ENCODE measurements at places on chromosomes 13 and 19.

DNA sequence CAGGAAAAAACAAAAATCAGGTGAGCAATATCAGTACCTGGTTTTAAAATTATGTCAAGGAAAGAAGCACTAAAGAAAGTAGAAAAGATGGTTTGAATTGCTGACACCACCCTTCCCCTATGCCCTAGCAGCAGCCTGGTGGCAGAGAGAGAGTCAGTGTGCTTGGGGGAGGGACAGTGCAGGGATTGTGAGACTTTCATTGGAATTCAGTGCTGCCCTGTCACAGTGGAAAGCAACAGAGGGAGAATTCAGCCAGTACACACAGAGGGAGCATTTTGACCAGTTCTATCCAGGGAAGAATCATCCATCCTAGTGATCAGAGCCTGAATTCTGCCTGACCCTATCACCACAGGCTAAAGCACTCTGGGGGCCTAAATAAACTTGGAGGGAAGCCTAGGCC, 222.4 kb upstream of the PCDH17 start:
- no peak for DNase-seq

GRCh38 chr19:55441692-55442321, 1.3 kb downstream of the SHISA7 start:
- DNase-seq: no peak

DNA sequence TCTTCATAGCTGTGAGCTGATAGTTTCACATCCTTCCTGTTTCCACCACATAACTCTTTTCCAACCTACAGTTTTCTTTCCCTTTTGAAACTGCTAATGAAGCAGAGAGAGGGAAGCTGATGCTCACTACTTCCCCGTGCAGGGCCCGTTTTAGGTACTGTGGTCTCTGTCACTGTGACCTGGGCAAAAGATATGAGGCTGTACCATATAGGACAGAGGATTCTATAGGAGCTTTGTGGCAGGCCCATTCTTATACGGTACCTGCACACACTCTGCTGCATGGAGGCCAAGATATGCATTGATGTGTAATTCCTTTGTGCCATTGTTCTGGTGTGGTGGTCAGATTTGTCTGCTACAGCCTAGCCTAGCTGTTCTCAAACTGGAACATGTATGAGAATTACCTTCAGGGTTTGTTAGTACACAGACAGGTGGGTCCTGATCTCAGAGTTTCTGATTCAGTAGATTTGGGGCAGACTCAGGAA, 577.3 kb downstream of the LMO7 start:
- DNase-seq: no peak

DNA sequence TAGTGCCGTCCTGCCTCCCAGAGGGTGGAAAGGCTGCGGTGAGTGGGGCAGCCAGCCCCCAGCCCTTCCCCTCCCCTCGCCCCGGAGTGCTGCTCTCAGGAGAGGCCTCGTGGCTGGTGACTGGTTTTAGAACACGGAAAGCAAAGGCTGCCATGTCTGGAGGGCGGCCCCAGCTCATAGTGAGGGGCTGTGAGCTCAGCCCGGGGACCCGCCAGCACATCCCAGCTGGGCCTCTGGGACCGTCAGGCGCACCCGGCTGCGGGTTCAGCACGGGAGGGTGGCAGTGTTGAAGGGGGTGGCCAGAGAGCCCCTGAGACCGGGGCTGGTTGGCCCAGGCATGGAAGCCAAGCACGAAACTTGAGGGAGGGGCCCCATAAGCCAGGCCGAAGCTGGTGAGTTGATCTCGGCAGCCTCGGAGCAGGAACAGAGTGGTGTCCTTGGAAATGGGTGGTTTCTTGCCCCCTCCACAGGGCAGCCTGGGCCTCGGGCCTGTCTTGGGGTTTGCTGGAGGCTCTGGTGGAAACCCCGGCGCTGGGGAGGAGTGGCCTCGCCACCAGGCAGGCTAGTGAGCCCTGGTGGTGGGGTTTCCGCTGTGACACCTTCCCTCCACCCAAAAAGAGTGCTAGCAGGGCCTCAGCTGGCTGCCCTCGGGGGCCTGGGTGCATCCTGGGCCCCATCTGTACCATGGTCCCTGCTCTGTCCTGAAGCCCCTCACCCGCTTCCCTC, 157.7 kb downstream of the KDM4B start:
- no peak for DNase-seq

GRCh38 chr13:41645331-41645730, 188.0 kb downstream of the RGCC start:
- no peak for DNase-seq

GRCh38 chr13:41746259-41746658, 214.7 kb downstream of the VWA8 start:
- no peak for DNase-seq
